ENCODE measurements at places on chromosomes 4 and X.

DNA sequence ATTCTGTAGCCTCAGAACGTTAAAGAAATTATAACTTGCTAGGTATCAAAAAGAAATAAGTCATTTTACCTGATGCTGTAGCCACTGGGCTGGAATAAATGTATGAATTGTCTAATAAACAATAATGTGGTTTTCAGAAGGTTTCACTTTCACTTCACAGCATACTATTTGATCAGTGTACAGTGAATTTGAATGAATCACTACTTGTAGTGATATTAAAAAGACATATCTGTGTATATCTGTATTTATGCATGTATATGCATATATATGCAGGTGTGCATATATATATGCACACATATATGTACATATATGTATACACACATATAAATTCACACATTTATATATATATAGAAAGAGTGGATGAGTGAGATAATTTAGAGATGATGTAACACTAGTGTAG lies 440.0 kb upstream of the PCDH10 start:
- no peak for DNase-seq

DNA sequence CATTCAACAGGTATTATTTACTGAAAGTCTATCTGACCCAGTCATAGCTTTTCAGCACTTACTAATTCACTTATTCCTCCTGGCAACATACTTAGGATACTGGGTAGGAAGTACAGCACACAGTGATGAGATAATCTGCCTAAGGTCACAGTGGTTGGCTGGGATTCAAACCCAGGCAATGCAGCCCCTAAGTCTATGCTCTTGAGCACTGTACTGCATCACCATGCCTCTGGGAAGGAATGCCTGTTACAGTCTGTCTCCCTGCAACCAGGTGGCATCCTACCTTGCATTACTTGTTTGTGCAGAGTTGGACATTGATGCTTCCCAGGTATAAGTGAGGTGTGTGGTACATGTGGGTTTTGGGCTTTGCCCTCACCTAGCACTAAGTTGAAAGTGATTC lies 21.5 kb upstream of the LRAT start:
- DNase-seq, result no peak

DNA sequence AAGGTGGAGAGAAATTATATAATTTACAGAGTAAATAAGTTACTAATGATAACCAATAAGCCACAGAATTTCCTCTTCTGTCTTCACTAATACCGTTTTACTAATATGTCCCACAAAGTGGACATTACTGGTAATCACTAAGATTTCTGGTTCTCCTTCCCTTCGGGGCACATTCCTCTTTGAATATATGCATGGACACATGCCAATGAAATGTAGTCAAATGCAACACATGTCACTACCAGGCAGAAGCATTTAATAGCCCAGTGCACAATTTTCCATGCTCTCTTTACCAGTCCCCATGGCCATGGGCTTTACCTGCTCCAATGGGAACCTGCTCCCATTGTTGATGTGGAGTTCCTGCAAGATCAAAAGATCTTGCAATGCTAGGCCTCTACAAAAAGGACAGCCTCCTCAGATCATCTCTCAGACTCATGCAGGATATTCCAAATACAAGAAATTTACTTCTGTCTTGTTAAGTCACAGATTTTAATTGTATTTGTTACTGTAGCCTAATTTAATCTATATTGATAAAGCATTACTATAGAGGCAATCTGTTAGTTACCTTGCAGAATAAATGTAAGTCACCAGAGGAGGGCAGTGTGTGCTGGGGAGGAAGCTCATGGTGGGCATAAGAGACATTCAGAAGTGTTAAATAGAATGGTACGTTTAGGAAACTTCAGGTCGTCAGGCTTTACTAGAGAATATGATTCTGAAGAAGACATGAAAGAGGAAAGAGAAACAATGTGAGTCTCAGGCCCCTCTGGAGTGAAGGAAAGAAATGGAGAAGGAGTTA lies 37.1 kb upstream of the INPP4B start:
- DNase-seq, result no peak

DNA sequence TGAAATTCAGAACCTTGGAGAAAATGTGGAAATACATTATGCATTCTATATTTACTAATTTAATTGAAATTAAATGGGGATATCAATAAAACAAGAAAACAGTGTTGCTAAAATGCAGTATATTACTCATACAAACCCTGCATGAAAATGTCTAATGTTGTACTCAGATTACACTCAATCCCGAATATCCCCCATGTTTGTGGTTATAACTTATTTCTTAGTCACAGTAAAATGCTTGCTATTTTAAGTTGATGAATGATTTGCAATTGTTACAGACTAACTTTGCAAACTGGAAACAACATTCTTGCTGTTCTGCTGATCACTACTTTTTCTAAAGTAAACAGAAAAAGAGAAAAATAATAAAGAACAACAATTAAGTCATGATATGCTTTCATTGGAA lies 33.1 kb upstream of the ANXA10 start:
- DNase-seq, result no peak

DNA sequence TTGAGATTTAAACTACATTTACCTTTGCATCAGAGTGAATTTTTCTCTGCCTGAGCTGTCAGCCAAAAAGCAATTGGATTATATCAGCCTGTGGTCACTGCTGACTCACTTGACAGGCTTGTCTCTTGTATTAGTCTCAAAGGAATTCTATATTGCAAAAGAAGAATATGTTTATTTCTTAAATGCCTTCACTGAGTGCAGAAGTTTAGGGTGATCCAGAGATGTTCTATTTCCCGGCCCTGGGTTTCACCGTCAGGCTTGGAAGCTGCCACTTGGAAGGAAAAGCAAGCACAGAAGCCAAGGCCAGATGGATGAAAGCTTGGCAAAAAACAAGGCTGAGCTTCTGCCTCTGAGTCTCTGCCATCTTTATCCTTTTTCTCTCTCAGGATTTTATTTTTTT lies 80.9 kb downstream of the FAM114A1 start:
- no peak for DNase-seq
